ENCODE measurements at places on chromosomes 11 and 22.

DNA sequence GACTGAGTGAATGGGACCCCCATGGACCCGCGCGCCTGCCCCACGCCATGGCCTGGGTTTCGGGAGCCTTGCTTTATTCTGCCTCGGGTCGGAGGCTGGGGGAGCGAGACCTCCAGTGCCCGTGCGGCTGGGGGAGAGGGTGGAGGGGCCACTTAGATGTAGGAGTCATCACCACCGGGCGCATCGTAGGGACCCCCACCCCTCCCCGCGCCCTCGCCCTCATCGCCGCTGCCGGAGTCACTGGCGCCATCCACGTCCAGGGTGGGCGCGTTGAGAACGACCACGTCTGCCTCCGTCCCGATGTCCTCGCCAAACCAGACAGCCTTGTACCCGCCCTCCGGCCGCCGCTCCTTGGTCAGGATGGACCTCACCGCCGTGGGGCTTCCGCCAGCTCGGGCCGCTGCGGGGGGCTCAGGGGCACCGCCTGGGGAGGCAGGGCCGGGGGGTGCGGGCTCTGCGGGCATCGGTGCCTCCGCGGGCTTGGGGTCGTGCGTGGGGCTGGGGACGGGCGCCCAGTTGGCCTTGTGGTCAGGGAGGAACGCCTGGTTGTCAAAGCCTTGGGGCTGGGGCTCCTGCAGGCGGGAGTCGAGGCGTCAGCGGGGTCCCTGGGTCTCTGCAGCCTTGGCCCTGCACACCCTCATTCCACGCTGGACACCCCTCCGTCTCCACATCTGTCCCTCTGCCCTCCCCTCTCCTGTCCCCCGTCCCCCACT, 1.6 kb upstream of the IRF7 start:
- no peak for DNase-seq

- no peak for DNase-seq
These were observed 16.5 kb downstream of the CHST1 start for GRCh38 chr11:45648931-45649330.

GRCh38 chr22:33964121-33964520, 43.8 kb upstream of the LARGE1 start:
- DNase-seq, result no peak

- no peak for DNase-seq
These were observed 12.7 kb downstream of the MFNG start for GRCh38 chr22:37473437-37473946.

DNA sequence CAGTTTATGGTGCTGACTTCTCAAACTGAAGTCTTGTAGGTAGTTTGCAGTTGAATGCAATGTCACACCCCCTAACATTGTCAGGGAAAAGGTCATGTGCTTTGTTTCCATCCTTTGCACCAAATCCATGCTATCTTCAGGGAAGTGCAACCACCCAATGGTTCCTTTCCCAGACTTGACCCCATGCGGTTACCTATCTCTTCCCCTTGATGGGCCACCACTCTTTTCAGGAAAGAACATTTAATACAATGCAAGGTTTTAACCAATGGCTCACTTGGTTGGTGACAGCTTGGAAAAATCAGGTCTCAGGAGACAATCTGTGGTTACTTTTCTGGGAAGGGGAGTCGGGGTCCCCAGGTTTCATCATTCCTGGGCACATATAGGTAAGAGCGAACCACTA, 2.1 kb downstream of the ABTB2 start:
- DNase-seq, result no peak

DNA sequence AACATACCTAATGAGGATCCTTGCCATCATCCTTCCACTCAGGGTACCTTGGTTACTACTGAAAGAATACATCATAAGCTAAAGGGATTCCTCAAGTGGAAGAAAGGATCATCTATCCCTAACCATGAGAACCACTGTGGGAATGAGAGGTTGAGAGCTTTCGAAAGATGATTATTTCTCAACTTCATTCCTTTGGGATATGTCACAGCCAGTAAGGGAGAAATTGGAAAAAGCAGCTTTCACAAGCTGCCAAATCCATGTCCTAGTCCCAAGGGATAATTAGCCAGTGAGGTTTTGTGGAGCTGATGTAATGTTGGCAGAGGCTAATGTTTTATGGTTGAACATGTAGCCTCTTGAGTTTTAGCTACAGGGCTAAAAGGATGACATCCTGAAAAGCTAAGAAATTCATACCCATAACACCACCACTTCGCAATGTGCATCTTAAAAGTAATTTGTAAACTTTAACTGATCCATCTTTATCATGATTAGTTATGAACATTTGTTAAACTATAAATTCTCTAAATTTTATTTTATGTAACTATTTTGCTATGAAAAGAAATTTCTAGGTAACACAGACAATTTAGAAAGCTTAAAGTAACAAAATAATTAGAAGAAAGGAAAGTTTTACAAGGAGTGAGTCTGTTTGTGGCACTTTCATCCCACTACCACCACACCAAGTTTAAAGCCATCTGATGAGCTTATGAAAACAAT, 123.9 kb downstream of the MRTFA start:
- no peak for DNase-seq

All from activated naive CD4-positive, alpha-beta T cell (primary cell).